ENCODE measurements at places on chromosomes 2 and 18.

GRCh38 chr2:10283106-10284062 lies 19.3 kb upstream of the HPCAL1 start:
- no peak for DNase-seq

- no peak for DNase-seq
Observed at GRCh38 chr18:78978349-78979055, 1.1 kb upstream of the SALL3 start.

- DNase-seq, result no peak
Observed at GRCh38 chr2:32136097-32136496, 29.6 kb upstream of the SLC30A6 start.

GRCh38 chr18:9848170-9848879 lies 37.4 kb upstream of the TXNDC2 start:
- no peak for DNase-seq

GRCh38 chr2:235328991-235329390 lies 164.9 kb upstream of the AGAP1 start:
- no peak for DNase-seq

GRCh38 chr2:133652398-133652797 lies 84.1 kb upstream of the NCKAP5 start:
- no peak for DNase-seq

- no peak for DNase-seq
Observed at GRCh38 chr2:201344663-201345366, 12.3 kb downstream of the FLACC1 start.

DNA sequence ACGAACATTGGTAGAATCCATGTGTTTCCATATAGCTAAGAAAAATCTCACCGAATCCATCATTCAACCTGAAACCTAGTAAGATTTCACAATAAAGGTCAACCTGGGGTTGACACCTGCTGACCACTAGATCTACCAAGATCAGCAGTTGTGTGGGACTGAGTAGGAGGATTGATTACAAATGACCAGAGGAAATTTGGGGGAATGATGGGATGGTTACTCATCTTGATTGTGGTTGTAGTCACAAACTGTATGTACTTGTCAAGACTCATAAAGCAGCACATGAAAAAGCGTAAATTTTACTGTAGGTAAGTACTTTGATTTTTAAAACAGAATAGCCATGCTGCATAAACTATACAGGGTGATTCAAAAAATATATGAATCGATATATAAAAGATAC lies 14.7 kb downstream of the DAPL1 start:
- DNase-seq, result no peak

- no peak for DNase-seq
Observed at GRCh38 chr2:138090330-138090729, 126.1 kb downstream of the HNMT start.

DNA sequence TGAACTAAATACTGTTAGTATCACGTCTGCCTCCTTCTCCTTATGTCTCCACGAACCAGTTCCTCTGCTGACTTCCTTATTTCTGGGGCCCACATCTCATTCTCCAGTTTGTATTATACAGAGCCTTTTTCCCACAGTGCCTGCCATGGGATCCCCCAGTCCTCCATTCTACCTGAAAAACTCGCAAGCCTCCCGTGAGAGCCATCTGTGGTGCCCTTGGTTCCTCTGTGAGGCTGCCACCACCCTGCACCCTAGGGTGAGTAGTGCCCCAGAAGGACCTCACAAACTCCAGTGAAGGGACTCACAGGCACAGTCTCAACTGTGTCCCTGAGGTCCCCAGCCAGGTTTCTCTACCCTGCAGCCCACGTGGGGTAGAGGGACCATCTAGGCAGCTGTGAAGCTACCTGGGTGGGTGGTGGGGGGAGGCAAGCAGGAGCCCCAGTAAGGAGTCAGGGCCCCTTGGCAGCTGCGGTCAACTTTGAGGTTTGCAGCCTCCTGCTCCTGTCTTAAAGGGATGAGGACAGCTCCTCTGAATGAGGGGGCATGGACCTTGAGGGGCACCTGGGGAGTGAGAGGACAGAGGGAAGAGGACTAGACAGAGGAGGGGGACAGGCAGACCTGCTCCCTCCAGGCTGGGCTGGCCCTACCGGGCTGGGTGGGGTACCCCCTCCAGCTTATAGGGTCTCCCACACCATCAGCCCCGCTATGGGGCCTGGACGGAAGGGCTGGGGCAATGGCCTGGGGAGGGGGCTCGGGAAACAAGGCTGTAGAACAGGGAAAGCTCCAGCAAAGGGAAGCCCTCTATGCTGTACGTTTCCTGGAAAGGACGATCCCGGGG lies 1.0 kb downstream of the PSTPIP2 start:
- DNase-seq, result no peak
